ENCODE measurements at places on chromosomes 7 and 10. TPM values are rescaled to one million over a fixed set of nuclear protein-coding genes. Genes with fewer than 3 reads are reported as not detected.

DNA sequence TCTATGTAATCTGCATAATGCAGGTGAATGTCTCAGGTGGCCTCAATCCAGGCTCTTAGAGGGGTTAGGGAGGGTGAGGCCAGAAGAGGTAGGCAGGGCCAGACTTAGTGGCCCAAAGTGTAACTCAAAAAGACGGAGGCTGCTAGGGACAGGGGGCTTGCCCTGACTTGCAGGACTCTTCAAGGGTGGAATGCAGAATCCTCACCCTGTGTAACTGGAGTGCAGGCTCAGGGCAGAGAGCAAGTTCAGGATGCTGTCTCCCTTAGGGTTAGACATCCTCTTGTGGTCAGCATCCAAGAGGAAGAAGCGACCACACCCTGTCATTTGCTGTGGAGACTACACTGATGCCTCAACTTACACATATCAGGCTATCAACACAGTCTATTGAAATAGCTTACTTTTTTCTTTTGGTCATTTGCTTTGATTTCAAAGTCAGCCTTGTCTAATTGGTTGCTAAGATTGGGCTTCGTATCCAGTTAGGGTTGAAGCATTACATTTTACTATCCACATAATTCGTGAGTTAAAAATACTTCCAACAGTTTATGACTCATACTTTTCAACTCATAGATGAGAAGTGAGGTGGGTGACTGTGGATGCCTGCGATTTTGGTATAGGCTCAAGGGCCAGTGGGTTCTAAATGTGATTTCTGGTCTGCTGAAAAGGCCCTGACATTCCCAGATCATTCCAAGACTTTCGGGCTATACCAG, 563.6 kb downstream of the SUGCT start:
- peak; percentile 46 for DNase-seq

- DNase-seq, result no peak
Measured at GRCh38 chr10:30500963-30501504, 67.0 kb downstream of the MAP3K8 start.

DNA sequence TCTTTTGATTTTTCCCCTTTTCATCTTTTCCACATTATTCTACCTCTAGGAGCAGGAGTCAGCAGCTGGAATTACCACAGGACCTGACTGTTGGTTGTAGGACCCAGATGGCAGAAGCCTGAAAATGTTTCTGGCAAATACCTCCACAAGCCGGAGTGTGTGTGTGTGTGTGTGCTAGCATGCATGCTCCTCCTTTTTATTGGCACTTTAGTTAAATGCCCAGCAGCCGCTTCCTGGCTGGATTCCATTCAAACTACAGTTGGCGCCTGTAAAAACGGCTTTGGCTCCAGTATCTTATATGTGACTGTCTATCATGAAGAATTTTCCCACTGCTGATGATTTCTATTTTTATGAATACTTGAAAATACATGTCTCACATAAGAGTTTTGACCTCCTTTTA, 319.7 kb upstream of the SP4 start:
- no peak for DNase-seq

DNA sequence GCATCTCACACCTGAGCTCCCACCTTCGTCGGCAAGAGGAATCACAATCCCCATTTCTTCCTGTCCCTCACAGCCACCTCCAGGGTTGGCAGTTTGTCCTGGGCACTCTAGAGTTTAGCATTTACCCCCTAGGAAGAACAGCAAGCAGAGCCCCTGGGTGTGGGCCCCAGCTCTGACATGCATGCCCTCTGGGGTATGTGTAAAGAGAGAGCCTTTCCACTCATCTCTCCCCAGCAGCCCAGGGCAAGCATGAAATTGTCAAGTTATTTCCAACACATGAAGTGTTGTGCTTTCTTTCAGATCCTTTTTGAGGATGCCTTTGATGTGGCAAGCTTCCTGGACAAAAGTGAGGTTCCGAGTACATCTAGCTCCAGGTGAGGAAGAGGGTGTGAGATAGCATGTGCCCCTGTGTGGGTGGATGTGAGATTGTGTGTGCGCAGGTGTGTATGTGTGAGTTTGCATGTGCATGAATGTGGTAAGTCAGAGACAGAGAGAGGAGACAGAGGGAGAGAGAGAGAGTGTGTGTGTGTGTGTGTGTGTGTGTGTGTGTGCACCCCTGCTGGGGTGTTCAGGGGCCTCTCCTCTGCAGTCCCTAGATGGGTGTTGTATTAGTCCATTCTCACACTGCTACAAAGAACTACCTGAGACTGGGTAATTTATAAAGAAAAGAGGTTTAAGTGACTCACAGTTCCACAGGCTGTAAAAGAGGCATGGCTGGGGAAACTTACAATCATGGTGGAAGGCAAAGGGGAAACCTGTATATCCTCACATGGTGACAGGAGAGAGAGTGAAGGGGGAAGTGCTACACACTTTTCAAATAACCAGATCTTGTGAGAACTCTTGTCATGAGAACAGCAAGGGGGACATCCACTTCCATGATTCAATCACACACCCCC, 18.1 kb downstream of the STRA8 start:
- DNase-seq, result no peak

GRCh38 chr10:129369566-129369965, 97.5 kb upstream of the MGMT start:
- no peak for DNase-seq

GRCh38 chr7:134752006-134752760, 27.3 kb upstream of the CALD1 start:
- DNase-seq, result peak; percentile 64

GRCh38 chr7:12633582-12633981, 53.9 kb upstream of the ARL4A start:
- no peak for DNase-seq

- no peak for DNase-seq
Measured at GRCh38 chr10:100184840-100185239, 989 bp downstream of the ERLIN1 start.

DNA sequence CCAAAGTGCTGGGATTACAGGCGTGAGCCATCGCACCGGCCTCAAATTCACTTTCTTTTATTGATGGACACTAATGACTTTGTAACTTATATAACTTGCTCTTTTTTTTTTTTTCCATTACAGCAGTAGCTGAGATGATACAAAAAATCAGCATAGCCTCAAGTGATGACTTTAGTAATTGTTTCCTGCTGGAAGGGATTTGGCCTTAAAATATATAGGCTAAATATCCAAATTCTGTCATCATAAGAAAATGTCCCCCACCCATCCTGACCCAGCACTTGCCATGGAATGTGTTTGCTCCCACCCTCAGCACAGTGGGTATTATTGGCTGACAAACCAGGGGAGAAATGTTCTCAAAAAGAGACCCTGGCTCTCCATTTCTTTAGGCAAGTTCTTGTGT, 1264.1 kb upstream of the AUTS2 start:
- DNase-seq, result no peak

DNA sequence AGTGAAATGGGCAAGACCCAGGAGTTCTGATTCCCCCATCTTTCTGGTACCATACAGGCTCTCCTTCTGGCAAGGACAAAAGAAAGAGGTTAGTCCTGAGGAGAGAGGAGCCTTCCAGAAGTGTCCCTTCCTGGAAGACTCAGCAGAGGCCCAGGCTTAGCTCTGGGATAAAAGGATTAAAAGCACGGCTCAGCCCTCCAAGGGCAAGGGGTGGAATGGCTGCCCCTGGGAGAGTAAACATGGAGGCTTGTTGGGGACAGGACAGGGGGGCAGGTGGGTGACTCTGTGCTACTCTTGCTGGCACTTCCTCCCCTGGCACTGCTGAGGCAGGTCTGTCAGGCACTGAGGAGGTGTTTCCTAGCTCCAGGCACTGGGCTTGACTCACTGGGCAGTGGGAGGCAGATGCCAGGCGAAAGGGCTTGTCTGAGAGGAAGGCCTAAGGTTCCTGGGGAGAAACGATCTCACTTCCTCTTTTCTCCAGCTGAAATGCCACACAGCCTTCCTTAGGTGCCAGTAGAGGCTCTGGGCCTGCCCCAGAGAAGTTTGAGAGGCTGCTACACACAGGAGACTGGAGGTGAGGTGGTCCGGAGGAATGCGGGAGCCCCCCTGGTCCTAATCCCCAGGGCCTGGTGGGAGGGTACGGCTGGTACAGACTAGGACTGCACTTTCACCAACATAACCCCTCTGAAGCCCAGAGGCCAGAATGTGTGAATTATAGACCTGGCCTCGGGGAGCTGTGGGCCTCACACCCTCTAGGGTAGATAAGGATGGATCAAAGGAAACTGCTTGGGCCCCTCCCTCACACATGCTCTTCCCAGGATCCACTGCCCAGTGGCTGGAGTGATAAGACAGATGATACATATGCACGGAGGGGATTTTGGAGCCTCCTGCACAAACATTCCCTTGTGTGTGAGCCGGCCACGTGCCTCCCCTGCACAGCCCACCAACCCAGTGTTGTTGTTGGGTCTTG, 63.2 kb upstream of the PODXL start:
- no peak for DNase-seq

GRCh38 chr10:51214207-51215196, 140.2 kb downstream of the PRKG1 start:
- no peak for DNase-seq

GRCh38 chr7:28953633-28954032, 4.5 kb downstream of the TRIL start:
- peak; percentile 71 for DNase-seq

DNA sequence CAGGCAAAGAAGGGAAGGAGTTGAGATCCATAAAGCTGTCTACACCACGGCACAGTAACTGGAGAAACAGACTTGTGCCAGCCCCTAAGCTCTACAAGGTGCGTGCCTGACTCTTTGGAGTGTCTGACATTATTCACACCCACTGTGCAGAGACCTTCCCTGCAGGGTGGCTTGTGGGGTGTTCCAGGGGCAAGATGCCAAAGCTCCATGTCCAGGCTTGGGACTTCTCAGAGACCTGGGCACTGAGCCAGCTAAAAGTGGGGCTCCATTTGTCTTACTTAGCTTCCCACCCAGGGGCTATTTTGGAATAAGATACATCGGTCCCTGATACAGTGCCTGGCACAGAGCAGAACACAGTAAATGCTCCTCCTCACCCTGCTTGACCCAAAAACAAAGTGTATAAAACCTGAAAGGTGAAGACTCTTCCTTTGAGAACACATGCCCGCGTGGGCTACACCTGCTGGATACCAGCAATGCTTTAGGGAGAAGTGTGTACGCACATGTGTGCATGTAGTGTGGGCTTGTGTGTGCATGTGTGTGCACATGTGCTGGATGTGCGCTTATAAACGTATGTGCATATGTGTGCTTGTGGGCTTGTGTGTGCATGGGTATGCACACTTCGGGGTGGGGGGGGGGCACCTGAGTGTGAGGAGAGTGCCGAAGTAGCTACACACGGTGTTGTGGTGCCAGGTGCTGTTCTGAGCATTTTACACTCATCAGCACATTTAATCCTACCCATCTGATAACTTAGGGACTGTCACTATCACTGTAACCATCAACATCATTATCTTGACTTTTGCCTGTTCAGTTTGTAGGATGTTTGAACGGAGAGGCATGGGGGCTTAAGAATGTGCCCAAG, 143.0 kb downstream of the ARHGAP22 start:
- DNase-seq, result no peak

DNA sequence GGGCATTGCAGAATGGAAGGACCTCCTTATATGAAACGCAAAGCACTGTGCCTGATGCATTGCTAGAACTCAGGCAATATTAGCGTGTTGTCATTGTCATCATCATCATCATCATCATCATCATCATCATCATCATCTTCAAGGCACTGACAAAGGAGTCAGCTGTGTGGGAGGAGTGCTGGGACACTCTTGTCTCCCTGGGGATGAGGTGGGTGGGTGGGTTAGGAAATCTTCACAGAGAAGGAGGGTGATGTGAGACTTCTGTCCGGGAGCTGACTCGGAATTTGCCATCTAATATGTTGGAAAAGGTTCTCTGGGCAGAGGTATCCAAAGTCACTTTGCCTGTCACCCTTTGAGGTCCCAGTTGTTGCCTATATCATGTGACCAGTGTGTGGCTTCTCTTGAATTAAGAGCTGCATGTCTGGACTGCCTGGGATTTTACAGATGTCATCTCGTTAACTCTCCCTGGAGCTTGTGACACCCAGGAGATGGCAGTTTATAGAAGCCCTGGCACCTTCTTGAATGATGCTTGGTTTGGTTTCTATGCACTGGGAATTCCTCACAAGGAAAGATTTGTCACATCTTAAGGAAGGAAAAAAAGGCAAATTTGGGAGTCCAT, 7.1 kb downstream of the HTRA1 start:
- DNase-seq, result no peak

DNA sequence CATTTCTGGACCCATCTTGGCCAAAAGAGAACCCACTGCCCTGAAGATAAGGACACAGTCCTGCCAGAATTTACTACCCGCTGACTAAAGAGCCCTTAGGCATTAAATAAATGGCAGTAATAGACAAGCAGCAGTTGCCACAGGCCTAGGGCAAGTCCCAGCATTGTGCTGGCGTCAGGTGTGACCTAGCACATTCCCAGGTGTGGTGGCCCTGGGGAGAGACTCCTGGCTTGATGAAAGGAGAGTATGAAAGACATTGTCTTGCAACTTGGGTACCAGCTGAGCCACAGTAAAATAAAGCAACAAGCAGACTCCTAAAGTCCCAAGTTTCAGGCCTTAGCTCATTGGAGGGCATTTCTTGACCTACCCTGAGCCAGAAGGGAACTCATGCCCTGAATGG, 715.7 kb upstream of the SORCS1 start:
- no peak for DNase-seq

- DNase-seq, result peak; percentile 99
Measured at GRCh38 chr10:58641095-58641531, 128.4 kb downstream of the BICC1 start.

GRCh38 chr7:111639934-111640333, 77.6 kb upstream of the IMMP2L start:
- no peak for DNase-seq

DNA sequence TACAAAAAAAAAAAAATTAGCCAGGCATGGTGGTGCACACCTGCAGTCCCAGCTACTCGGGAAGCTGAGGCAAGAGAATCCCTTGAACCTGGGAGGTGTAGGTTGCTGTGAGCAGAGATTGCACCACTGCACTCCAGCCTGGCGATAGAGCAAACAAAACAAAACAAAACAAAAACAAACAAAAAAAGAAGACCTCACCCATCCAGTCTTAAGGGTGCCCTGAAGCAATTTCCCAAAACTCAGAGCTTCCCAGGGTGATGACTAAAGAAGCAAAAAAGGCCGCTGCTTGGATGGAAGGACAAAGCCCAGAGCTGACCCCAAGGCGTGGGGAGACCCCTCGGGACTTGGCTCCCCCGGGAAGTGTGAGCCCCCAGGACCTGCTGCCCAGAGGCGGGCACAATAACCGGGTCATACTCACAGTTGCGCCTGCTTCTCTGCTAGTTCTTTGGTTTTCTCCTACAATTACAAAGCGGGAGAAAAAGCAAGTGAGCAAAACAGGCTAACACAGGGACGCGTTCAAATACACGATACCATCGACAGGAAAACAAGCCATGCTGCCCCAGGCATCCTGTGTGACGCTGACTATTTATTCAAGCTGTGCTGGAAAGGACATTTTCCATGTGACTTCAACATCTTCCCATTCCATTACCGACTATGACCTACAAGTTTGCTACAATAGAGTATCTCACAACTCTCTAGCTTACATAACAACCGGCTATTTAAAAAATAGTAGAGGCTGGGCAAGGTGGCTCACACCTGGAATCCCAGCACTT, 29.9 kb downstream of the PAPOLB start:
- no peak for DNase-seq

The RBP4 gene
- total RNA-seq, result 0.36 TPM

The HOXA1 gene
- 0.23 TPM for total RNA-seq

The ZNF425 gene
- 7.1 TPM for total RNA-seq

The ABI1 gene
- 58.8 TPM for total RNA-seq

The CYP3A5 gene
- 0.07 TPM for total RNA-seq

The GPC2 gene
- 7.6 TPM for total RNA-seq

The ITIH5 gene
- total RNA-seq, result 3.7 TPM

The CTAGE8 gene
- 0.98 TPM for total RNA-seq

The ZNF117 gene
- 10.2 TPM for total RNA-seq

The CLRN3 gene
- not detected for total RNA-seq

The SSC4D gene
- 6.0 TPM for total RNA-seq

The AKR1C4 gene
- not detected for total RNA-seq

The WDFY4 gene
- total RNA-seq, result 0.25 TPM
